ENCODE measurements at places on chromosomes 6 and 20.
A peak's percentile ranks its signal among the peaks of the same experiment; 100 is the strongest.

GRCh38 chr6:25649611-25650010 lies 2.4 kb upstream of the SCGN start:
- DNase-seq, result no peak

DNA sequence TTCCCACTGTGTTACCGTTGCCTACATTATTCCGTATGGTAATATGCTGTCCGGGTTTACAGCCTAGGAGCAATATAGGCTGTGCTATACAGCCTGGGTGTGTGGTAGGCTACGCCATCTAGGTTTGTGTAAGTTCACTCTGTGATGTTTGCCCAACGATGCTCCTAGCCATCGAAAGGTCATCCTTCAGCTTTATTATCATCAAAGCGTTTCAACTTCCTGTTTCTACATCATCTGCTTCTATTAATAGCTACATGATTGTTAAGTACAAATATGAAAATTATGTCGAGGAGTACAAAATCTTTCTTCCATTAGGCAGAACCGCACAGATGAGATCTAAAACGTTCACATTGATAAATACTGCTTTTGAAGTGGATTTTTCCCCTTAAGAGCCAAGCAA lies 69.9 kb downstream of the PPP1R14C start:
- no peak for DNase-seq

DNA sequence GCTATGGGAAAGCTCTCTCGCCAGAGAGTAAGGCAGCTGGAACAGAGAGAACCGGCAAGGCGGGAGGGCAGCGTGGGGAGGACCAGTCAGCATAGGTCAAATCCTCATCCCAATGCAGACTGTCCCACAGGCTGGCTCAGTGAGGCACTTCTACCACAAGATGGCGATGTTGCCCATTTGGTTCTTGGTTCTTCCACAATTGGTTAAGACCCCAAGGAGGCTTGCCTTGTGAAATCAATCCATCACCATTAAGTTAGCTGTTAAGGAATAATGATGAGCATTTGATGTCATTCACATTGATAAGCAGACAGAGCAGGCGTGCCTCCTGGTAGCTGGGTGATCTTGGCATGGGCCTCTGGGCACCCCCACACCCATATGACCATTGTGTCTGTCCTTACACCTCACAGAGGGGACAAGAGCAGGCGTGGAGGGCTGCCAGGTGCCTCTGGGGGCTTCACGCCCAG lies 2.4 kb downstream of the CSTL1 start:
- DNase-seq, result peak; percentile 17

DNA sequence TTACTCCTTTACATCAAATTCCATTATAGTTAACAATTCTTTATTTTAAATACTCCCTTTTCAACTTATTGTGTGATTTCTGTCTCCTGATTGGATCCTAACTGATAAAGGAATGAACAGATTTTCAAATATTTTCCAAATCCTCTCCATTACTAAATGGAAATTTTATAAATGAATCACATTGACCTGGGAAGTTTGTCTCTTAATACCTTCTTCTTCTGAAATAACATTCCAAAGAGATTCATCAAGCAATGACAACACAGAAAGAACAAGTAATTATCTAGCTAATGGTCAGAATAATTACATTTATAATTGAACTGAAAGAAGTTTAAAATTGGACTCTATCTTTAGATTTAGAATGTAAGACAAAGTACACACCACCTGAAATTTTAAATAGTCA lies 515.4 kb upstream of the PTCHD4 start:
- DNase-seq, result no peak
